ENCODE measurements at places on chromosomes 4 and X.

DNA sequence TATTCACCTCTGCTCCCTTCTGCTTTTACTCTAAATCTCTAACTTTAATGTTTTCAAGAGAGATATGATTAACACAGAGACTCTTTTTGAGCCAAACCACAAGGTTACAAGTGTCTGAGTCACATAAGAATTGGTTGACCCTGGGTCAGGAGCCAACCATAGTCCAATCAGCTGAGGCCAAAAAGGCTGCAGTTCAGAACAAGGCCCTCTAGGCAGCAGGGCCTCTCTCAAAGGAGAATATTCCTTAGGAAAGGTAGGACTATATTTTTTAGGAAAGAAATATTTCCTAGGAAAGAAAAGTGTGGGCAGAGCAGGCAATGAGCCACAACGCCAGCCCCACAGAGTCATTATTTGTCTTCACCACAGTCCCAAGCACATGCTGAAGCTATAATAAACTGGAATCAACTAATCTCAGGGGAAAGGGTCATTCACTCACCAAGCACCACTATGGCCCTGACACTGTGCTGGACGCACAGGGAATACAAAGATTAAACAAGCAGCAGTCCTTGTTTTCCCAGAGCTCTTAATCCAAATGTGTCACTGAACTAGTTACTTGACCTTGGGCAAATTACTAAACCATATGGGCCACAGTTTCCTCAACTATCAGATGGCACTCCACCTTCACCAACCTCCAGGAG lies 2.2 kb downstream of the ATP8A1 start:
- no peak for DNase-seq

GRCh38 chr4:71980976-71981375 lies 50.8 kb upstream of the NPFFR2 start:
- DNase-seq: no peak

DNA sequence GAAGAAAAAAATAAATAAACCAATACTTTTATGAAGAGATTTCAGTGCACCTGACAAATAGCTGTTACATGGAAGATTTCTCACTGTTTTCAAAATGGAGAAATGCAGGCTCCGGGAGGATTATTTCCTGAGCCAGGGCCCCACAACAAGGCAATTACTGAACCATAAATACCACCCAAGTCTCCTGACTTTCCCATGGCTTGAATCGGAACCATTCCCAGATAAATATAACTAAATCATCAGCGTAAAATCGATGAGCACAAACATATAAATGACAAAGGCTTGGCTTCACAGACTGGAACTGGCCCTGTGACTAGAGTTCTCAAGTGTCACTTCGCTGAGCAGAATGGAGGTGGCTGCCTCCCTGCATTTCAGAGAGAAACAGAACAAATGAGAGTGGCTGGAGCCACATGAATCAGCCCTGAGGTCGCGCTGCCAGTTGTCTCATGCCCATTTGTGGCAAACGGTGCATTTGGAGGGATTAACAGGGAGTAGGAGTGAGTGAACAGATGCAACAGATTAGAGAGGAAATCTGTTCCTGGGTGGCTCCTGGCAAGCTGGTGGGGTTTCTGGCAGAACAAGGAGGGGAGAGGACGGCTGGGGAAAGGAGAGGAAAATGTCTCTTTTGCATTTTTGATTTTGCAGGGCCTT lies 57.3 kb upstream of the STIM2 start:
- DNase-seq: no peak

GRCh38 chr4:185472103-185472542 lies 590 bp upstream of the CCDC110 start:
- no peak for DNase-seq

DNA sequence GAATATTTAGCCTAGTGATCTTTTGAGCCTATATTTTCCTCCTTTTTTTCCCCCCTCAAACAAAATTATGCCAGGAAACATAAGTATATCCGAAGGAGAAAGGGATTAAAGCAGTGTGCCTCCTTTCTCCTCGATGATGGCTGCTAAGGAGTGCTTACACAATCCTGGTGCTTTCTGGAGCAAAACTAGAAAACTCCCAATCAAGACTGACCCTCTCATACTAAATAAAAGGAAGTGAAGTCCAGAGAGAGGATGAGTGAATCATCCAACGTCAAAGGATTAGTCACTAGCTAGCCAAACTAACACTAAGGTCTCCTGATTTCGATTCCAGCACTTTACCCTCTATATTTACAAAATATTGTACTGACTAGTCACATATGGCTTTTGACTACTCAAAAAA lies 146.8 kb downstream of the PPP3CA start:
- DNase-seq: no peak

GRCh38 chr4:9816285-9816684 lies 34.9 kb downstream of the DRD5 start:
- DNase-seq: no peak

DNA sequence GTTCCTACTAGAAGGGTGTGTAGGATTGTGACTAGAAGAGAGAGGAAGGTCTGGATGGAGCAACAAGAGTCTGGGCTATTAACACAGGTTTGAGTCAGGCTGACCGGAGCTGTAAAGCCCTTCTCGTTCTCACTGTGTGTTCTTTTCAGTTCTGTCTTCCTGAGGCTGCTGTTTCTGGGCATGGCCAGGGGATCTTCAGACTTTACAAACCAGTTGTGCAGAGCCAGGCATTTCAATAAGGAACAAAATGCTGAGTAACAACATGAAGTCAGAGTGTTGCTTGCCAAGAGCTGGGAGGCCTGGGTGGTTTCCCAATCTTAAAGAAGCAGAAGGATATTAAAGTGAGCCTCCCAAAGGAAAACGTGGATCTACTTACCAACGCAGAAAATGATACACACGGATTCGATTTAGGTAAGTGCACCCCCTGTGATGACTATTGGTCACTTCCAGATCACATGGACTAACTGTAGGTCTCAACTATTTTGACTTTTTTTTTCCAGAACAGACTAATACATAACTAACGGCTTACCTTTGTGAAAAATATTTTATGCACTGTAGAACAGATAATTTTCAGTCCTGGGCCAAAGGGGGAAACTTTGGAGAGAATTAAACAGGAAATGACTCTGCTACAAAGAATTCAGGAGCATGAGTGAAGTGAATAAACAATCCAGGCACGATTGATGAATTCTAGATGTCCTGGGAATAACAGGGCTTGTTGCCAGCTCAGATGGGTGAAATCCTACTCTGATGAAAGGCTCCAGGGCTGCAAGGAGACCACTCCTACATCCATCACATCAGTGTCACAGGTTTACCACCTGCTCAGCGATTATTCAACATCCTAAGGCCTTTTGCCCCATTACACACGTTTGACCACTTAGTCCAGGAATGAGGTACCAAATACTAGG lies 94.5 kb downstream of the ANXA3 start:
- DNase-seq: no peak

DNA sequence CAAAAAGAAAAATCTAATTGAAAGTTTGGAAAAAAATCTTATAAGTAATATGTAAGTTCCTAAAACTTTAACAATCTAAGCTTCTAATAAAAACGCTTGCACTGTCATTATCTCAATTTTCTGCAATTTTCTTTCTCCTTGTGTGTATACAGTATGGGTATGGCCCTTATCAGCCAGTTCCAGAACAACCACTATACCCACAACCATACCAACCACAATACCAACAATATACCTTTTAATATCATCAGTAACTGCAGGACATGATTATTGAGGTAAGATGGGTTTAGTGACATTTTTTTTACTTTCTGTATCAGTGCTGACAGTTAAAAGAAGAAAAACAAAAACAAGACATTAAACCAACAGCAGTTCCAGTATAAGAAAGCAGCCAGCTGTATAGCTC lies 4.9 kb downstream of the STATH start:
- no peak for DNase-seq

GRCh38 chr4:113452868-113453620 lies 308.5 kb downstream of the CAMK2D start:
- no peak for DNase-seq

DNA sequence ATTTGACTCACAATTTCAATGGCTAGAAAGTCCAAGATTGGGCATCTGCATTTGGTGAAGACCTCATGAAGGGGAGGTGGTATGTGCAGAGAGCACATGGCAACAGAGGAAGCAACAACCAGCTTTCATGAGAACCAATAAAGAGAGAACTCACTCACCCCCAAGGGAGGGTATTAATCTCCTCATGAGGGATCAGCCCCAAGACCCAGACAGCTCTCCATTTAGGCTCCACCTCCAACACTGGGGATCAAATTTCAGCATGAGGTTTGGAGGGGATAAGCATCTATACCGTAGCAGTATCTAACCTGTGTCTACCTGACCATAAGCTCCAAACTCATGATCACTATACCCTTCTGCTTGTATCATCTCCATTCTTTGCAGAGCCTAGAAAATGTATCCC lies 9.3 kb upstream of the TBC1D19 start:
- no peak for DNase-seq

DNA sequence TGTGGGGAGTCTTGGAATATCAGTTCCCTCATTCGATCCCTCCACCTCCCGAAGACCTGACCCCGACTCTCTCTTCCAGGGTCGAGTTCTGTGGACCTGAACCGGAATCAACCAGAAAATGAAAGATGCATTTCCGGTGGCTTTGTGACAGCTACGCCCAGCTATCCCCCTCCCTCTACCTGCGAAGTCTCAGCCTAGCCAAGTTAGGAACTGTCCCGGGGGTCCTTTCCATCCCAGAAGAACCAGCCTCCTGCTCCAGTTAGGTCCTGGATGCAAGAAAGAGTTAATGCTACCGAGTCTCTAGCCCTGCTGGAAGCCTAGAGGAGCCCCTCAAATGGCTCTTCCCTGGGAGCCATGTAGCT lies 13.4 kb upstream of the ETDC start:
- no peak for DNase-seq

DNA sequence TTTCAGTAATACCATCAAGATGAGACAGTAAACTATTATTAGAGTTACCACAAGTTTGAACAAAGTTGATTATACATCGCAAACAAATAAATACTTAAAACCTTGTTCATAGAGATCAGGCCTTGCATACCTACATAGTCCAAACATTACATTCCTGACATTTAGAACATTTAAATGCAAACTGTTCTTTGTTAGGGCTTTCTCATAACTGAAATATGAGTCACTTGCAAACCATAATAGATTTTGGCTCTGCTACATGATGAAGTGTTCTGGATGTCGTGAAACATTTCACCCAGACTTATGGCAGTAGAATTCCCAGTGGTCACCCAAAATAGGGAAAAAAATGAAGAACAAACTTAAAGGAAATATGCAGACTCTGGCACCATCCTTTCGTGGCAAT lies 75.0 kb downstream of the FAT4 start:
- no peak for DNase-seq

GRCh38 chrX:12804655-12805054 lies 13.4 kb downstream of the PRPS2 start:
- no peak for DNase-seq

DNA sequence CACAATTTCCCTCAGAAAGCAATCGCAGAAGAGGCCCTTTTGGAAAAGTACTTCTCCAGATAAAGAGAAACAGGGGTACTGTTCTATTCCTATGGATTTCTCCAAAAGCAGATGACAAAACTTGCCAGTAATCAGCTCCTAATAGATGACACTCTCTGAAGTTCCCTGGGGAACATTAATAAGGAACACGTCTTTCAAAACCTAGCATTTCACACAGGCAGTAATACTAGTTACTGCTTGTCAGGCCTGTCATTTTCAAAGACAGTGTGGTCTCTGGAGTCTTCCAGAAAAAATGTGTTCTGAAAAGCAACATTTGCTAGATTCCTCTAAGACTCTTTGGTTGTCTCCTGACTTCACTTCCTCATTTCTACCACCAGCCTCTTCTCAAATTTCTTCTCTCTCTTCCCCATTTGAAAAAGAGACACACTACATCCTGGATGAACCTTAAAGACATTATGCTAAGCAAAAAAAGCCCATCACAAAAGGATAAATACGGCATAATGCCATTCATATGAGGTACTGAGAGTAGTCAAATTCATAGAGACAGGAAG lies 47.3 kb downstream of the CHRDL1 start:
- no peak for DNase-seq

DNA sequence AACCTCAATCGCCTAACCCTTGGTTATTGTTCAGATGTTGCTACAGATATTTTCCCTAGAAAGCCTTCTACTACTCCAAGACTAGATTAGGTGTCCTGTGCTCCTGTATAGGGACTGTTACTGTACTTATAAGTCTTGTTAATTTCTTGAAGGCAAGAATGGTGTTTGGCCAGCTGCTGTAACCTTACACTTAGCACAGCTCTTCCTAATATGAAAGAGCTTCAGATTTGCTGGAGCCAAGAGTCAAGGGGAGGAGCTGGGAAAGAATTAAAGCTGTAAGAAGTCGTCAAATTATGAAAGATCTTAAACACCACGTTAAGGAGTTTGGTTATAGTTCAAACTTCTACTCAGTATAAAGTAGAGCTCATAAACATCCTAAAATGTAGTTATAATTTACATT lies 245.9 kb upstream of the TLL1 start:
- no peak for DNase-seq

GRCh38 chr4:38983787-38984598 lies 48.2 kb downstream of the TMEM156 start:
- no peak for DNase-seq

DNA sequence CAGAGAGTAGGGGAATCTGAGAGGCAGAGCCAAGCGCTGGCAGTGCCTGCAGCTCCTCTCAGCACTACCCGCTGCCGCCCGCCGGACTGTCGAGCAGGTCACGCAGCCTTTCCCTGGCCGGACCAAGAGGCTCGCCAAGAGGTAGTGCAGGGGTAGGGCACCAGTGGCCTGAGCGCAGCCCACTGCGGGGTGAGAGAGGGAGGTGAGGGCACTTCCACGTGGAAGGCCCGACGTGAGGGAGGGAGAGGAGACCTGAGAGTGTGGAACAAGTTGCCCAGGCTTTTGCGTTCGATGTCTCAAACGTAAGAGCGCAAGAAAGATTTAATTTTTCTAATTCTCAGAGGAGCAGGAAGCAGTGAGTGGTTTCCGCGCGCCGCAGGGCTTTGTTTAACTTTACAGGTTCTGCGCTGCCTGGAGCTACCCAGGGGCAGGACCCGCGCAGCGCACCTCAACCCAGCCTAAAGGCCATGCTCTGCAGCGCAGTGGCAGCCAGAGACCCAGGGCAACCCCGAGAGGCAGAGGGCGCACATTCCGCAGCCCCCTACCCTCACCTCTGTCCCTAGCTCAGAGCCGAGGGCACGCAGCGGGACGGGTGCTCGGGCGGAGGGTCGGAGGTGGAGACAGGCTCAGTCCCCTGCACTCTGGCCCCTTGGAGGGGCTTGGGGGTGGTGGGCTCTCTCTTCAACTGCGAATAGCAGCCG lies 14.9 kb downstream of the ARHGAP36 start:
- DNase-seq: no peak

DNA sequence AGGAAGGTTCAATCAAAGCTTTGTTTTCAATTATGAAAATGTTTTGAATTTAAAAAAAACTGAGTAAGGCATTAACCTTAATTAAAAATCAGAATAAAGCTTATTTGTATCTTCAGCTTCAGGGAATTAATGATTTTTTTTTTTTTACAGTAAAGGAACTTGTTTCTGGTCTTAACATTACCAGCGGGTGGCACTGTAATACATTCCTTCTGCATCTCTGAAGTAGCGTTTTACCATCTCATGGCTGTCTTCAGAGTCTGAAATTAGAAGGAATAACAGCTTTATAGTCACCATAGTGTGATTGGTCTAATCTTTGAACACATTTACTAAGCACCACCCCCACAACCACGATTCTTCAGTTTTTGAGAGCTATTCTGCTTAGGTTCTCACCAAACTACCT lies 102.6 kb downstream of the IL1RAPL2 start:
- no peak for DNase-seq

GRCh38 chr4:53777244-53777984 lies 186.1 kb upstream of the LNX1 start:
- DNase-seq: no peak

All from stimulated activated CD8-positive, alpha-beta memory T cell treated with anti-CD3 and anti-CD28 coated beads, Interleukin-7, amount 100 ng/mL, for 1 hour (primary cell).